Fibroblast of skin of right biceps (primary cell): ENCODE measurements at places on chromosomes 16 and 17.

GRCh38 chr17:75481194-75482068 is 25.0 kb downstream of the TMEM94 start:
- DNase-seq: no peak

- no peak for DNase-seq
These were observed 1.1 kb upstream of the EMP2 start for GRCh38 chr16:10581507-10581906.

DNA sequence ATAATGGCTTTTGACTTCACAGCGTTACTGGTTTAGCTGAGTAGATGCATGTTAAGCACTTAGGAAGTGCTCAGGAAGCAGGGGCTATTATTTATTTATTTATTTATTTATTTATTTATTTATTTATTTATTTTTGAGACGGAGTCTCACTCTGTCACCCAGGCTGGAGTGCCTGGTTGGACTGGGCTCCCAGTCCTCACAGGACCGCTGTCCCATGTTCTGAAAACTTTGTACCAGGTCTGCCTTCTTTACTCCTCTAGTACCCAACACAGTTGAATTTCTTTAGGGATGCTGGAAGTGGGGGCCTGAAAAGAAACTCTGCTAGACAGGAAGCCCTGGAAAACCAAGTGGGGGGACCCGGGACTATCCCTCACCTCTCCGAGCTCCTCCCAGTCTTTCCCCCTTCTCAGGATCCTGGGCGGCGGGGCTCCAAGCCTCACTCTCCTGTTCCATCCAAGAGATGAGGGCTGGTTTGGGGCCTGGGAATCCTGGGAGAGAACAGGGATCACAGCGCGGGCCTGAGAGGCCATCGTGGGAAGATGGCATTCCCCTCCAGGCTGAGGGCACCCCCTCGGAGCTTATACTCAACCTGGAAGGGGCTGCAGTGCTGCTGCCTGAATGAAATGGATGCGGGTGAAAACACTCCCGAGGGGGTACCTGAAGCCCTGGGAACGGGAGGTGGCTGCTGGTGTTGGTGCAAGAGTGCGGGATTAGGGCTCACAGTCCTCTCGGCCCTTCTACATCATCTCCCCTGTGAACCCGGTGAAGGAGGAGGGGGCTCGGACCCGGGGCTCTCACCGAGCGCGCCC is 674 bp downstream of the ZNF688 start:
- peak; percentile 31 for DNase-seq

GRCh38 chr16:13143551-13143950 is 242.2 kb downstream of the SHISA9 start:
- no peak for DNase-seq

GRCh38 chr16:66147291-66147690 is 219.2 kb upstream of the CDH5 start:
- DNase-seq: peak; percentile 82

GRCh38 chr17:258045-258734 is 76.7 kb upstream of the DOC2B start:
- no peak for DNase-seq

DNA sequence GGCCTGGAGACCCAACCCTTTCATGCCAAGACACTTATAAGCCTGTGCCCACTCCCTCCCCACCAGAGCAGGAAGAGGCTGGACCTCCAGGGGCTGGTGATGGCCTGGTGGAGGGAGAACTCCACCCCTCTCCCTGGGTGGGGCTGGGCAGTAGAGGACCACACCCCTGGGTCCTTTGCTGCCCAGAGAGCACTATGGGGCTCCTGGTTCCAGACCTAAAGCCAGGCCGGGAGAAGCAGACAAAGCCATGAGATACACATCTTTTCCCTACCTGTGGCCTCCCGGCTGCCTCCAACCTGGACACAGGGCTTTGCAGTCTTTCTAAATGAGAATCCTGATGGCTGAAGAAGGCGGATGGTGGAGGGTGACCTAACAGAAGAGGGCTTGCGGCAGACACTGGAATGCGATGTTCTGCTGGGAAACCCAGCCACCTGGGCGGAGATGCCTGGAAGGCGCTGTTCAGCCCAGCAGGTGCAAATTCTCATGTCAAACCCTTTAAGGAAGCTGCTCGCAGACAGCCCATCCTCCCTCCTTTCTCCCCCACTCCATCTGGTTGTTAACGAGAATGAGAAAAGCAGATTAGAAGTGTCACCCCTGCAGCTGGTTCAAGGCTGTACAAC is 43.9 kb upstream of the KIFC3 start:
- no peak for DNase-seq

DNA sequence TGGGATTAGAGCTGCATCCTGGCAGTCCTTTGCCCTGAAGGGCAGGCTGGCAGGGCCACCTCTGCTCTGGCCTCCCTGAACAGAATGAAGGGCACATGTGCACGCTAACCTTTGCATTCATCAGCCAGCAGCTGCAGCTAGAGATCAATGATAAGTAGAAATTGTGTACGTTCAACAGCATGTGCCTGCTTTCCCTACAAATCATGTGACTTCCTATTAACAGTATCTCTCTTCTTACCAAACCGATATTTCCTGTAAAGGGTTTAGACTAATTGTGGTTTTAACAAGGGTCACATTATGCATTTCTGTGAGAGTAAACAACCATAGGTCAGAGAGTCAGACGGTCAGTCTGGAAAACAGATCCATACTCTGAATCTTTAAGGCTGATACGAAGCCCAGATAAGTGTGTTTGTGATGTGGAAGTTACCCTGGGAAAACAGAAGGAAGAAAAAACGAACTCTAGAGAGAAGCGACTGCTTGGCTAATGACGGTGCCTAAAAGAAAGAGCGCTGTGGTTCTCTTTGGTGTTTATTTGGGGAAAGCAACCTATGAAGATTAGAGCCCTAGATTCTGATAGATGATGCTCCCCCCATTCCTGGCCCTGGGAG is 219.4 kb downstream of the MAF start:
- no peak for DNase-seq

GRCh38 chr17:44267165-44267455 is 825 bp downstream of the SLC4A1 start:
- DNase-seq: no peak

DNA sequence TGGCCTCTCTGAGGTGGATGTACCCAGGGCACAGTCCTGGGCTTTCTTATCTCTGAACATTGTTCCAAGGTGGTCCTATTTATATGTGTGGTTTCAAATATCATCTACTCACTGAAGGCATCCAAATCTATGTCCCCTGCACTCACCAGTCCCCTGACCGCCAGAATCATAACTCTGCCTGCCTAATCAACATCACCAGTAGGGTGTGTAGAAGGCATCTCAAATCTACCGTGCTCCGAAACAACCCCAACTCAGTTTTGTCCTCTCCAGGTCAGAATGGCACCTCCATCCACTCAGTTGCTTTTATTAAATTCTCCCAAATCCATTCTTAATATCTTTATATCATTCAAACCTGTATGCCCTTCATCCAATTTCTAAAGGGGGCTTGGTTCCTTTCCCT is 536.3 kb downstream of the GRIN2A start:
- no peak for DNase-seq

GRCh38 chr16:9428355-9429005 is 337.0 kb downstream of the HAPSTR1 start:
- DNase-seq: no peak

DNA sequence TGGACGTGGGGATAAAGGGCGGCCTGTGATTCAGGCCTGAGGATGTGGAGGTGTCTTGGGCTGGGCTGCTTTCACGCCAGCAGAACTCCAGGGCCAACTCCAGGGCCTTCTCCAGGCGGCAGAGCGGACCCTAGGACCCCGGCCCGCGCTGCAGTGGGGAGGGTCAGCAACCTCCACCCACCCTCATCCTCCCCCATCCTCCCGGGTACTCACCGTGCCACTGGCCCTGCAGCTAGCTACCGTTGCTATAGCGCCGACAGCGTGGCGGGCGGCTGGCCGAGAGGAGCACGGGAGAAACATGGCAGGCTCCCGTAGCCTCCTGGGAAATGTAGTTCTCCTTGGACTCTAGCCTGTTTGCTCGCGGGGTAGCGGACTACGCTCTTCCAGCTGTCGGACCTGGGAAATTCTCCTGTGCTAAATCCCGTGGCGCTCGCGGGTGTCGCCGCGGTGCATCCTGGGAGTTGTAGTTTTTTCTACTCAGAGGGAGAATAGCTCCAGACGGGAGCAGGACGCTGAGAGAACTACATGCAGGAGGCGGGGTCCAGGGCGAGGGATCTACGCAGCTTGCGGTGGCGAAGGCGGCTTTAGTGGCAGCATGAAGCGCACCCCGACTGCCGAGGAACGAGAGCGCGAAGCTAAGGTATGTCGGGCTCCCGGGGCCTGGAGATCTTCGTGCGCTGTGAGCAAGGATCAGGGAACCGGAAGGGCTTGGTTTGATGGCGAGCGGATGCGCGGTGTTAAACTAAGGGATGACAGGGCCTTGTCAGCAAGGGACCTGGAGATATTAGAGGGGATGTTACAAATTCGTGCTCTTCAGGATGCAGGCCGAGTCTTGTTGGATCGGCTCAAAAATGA is at the start of the genes FTO and RPGRIP1L:
Gene FTO, plus strand, starts transcription at position 567 of the 855 bp plus-strand sequence.
Gene RPGRIP1L, minus strand, starts transcription at position 270 of the 855 bp plus-strand sequence. CDS start 3,136 bp downstream, outside the sequence.
- peak; percentile 99 for DNase-seq

DNA sequence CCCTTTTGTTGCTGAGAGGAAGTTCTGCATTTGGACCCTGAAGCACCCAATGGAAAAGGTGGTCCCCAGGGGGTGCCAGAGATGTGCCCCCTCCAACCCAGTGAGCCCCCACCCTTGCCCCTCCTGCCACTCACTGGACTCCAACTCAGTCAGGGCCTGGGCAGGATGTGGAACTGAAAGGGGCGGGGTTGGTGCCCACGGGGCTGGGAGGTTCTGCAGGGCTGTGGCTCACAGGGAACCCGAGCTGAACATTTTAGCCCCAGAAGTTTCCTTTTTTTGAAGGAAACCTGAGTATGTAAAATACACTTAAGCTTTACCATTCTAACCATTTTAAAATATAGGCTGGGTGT is 15.8 kb upstream of the OGFOD3 start:
- DNase-seq: no peak

DNA sequence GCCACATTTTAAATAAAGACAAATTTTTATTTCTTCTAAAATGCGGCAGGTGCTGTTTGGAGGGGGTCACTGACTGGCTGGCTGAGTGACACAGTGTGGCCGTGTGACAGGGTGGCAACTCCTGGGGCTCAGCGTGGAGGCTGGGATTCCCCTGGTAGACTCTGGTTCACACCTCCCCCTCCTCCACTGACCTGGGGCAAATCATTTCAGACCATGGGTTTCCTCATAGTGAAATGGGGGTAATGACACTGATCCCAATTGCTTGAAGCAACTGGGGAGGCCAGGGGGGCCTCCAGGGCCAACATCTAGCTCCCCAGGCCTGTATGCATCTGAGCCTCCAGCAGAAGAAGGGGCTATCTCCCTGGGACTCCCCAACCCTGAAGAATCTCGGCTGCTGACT is 6.6 kb downstream of the HSD11B2 start:
- DNase-seq: no peak

DNA sequence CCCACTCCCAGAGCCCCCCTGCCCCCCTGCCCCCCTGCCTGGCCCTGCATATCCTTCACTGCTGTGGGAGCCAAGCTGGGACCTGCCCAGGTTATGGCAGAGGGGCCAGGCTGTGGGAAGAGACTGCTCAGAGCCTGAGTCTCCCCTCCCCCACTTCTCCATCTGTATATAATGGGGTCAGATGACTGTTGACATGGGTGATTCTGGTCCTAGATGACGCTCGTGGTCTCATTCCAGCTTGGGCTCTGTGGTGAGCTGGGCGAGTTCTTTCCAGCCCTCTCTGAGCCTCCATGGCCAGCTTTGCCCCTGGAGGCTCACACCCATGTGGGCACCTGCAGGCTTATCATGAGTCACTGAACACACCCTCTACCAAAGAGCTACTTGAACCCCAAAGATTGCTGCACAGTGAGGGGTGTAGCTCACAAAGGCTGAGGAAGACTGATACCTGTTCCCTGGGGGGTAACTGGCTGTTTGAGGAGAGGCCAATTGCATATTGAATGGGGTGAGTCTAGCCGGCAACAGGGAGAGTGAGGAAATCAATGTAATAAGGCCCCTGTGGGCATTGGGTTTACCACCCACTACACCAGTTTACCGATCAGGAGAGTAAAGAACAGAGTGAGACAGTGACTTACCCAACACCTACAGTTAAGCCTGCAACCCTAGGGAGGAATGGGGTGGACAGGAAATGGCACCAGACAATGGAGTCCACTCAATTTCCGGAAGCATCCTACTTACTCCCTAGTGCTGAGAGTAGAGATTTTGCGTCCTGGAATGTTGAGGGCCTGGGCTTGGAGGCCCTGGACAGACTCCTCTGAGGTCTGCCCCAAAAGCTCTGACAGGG is 4.2 kb upstream of the SREBF1 start:
- peak; percentile 28 for DNase-seq

- DNase-seq: no peak
These were observed 13.9 kb downstream of the SMURF2 start for GRCh38 chr17:64648234-64648633.

- no peak for DNase-seq
These were observed 6.6 kb upstream of the LIMD2 start for GRCh38 chr17:63706336-63707082.

DNA sequence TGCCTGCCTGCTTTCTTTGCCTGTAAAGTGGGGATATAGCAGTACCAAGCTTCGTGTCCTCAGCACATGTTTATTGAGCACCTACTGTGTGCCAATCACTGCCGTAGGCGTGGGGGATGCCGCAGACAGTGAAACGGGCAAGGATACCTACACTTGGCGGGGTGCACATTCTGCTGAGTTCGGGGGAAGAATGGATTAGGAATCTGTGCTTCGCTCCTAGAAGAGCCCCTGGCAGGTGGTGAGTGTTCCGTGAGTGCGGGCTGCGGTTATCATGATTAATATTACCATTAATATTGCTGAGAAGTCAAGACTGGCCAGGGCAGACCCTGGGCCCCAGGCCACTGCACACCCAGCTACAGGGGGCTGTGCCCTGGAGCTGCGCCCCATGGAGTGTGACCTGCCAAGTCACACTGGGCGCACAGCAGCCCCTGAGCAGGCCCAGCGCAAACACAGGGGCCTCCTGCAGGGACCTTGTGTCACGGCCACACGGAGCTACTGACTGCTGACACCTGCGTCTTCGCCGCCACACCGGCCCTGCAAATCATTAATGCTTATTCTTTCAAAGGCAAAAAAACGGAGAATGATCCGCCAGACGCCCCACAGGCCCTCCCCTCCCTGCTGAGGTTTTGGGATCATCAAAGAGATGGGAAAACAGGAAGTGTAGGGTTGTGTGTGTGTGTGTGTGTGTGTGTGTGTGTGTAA is 213.4 kb upstream of the GSE1 start:
- DNase-seq: no peak

- DNase-seq: peak; percentile 73
These were observed 454.1 kb downstream of the HS3ST3B1 start for GRCh38 chr17:14755002-14755401.

- no peak for DNase-seq
These were observed 15.5 kb downstream of the MSI2 start for GRCh38 chr17:57271821-57272220.
